ENCODE measurements at places on chromosomes 5 and 9.

DNA sequence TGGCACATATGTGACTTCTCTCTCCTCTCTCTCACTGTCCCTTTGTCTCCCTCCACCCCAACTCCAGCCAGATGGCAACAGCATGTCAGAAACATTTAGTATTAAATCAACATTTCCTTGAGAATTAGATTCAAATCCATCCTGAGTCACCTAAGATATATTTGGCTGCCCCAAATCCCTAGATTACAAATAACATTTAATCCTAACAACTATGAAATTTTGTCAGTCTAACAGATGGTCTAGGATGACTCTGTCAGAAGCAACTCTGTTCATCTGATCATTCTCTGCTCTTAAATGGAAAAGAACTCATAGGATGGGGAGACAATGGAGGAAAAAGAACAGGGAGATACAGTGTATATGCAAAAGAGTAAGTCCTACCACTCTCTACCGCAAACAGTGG is 201.2 kb downstream of the TSSK1B start:
- DNase-seq = no peak
- no peak overlapping the region for H3K27ac ChIP-seq
- no peaks in the 10 kb centered on the region for H3K36me3 ChIP-seq
- H3K4me3 ChIP-seq = no peak overlapping the region
- H3K27me3 ChIP-seq = no peaks in the 10 kb centered on the region

DNA sequence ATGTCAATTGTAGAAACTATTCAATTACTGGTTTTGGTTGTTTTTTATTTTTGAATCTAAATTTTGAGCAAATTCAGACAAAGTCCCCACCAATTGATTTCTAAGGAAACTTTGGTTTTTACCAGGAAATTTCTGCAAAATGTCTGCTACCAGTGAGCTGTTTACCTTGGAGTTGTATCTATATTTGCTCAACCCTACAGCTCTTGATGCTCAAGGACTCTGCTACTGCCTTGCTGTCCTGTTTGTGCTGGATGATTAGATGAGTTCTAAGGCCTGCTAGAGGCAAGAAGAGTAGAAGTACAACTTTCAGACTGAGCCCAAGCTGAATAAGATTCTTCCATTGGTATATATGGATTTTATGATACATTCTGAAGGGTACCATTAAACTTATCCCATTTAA is 42.6 kb upstream of the KIF2A start:
- H3K36me3 ChIP-seq = no peaks in the 10 kb centered on the region
- no peak overlapping the region for H3K4me3 ChIP-seq

DNA sequence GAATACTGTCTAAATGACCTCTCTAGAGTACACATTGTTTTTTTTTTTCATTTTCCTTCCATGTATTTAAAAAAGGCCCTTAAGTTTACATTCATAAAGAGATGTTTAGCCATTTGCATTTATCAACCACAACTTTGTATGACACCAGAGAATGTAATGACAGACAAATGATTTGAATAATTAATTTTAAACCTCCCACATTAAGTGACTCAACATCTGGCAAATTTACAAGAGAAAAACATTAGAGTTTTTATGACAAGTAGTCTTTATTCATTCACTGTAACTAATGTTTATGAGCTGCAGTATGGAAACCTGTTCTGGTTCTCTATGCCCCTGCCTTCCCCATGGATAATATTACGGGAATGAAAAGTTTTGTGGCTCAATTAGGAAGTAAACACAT is 1093.8 kb upstream of the CDH9 start:
- no peaks in the 10 kb centered on the region for H3K27me3 ChIP-seq
- DNase-seq = no peak
- H3K4me3 ChIP-seq = no peak overlapping the region
- H3K36me3 ChIP-seq = no peaks in the 10 kb centered on the region
- H3K4me1 ChIP-seq = no peaks in the 10 kb centered on the region

- H3K27me3 ChIP-seq = no peaks in the 10 kb centered on the region
- no peak overlapping the region for H3K4me3 ChIP-seq
- peaks cover 33% of the 10 kb centered on the region for H3K4me1 ChIP-seq
- H3K27ac ChIP-seq = peak overlapping the region; percentile 89
Observed at GRCh38 chr5:136035837-136036236, 7.0 kb downstream of the TGFBI start.

- H3K27ac ChIP-seq = no peak overlapping the region
- H3K36me3 ChIP-seq = peaks cover 41% of the 10 kb centered on the region
- H3K27me3 ChIP-seq = no peaks in the 10 kb centered on the region
- no peak for DNase-seq
- no peak overlapping the region for H3K4me3 ChIP-seq
Observed at GRCh38 chr9:4861736-4862451, 69.2 kb downstream of the RCL1 start.

DNA sequence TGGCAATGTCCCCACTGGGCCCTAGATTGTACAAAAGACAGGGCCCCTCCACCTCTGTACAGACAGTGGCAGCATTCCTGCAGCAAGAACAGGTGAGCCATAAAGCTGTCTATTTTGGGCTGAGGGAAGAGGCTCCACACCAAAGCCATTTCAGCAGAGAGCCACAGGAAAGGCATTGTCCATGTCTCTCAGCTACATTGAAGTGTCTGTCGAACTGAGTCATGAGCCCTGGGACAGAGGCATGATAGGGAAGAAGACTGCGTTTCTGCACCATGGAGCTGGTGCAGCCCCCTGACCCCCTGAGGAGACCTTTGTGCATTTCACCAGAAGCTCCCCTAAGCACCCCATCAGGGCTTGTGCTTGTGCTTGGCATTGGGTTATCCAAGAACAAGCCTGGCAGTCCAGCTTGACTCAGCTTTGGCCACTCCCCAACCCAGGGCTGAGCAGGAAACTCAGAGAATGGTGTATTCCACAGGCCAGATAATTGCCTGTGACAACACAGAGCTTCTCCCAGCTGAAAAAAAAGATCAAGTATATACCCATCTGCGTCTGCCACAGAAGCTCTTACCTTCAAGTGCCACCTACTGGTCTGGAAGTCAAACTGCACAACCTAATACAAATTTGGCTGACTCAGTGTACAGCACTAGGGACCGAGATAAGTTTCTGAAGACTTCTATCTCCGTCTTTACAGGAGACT is 5.9 kb upstream of the FRMD3 start:
- H3K4me1 ChIP-seq = no peaks in the 10 kb centered on the region
- H3K27ac ChIP-seq = no peak overlapping the region
- no peaks in the 10 kb centered on the region for H3K36me3 ChIP-seq
- H3K4me3 ChIP-seq = no peak overlapping the region

DNA sequence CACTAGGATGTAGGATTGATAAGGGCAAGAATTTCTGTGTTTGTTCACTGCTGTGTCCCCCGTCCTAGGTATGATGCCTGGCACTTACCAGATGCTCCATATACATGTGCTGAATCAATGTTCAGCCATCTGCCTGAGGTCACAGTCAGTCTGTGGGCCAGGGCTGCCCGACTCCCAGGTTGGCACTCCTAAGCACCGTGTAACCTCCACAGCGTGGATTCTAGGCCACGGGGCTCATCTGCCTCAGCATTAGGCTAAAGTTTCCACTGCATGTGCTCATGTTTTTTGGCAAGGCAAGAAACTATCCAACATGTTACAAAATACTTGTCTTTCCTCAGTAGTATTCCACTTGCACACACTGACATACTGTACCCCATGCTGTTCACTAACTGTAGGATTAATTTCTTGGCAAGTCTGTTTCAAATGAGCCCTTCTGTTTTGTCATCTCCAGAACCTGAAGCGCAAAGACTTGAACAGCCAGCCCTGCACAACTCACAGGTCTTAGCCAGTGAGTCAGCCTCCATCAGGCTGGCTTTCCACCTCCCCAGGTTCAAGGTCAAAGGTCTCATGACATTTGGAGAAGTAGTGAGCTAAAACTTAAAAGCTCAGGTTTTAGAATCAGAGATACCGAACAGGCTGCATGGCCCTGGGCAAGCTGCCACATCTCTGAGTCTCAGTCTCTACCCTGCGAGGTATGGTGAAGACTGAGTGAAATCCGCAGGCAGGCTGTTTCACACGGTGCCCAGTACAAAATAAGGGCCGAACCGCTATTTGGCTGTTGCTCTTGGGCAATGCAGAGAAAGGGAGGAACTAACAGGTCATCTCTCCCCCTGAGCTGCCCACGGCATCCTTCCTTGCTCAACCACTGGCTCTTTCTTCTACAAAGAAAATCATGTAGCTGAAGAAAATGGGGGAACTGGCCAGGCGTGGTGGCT is 7.2 kb downstream of the TOR1A start:
- no peak for DNase-seq
- peaks cover 83% of the 10 kb centered on the region for H3K36me3 ChIP-seq
- H3K27ac ChIP-seq = no peak overlapping the region
- H3K4me3 ChIP-seq = no peak overlapping the region
- no peaks in the 10 kb centered on the region for H3K27me3 ChIP-seq

GRCh38 chr9:27176971-27177370 is 67.9 kb downstream of the TEK start:
- H3K27me3 ChIP-seq = no peaks in the 10 kb centered on the region
- no peak overlapping the region for H3K4me3 ChIP-seq
- H3K36me3 ChIP-seq = no peaks in the 10 kb centered on the region
- no peaks in the 10 kb centered on the region for H3K4me1 ChIP-seq

- no peaks in the 10 kb centered on the region for H3K36me3 ChIP-seq
- H3K27ac ChIP-seq = no peak overlapping the region
- DNase-seq = no peak
- no peaks in the 10 kb centered on the region for H3K27me3 ChIP-seq
- H3K4me3 ChIP-seq = no peak overlapping the region
Observed at GRCh38 chr5:149745212-149745942, 15.3 kb downstream of the PPARGC1B start.

- no peak overlapping the region for H3K4me3 ChIP-seq
- no peaks in the 10 kb centered on the region for H3K27me3 ChIP-seq
- no peak overlapping the region for H3K27ac ChIP-seq
- DNase-seq = no peak
- no peaks in the 10 kb centered on the region for H3K36me3 ChIP-seq
- no peaks in the 10 kb centered on the region for H3K4me1 ChIP-seq
Observed at GRCh38 chr5:111517853-111518501, 5.6 kb upstream of the STARD4 start.

DNA sequence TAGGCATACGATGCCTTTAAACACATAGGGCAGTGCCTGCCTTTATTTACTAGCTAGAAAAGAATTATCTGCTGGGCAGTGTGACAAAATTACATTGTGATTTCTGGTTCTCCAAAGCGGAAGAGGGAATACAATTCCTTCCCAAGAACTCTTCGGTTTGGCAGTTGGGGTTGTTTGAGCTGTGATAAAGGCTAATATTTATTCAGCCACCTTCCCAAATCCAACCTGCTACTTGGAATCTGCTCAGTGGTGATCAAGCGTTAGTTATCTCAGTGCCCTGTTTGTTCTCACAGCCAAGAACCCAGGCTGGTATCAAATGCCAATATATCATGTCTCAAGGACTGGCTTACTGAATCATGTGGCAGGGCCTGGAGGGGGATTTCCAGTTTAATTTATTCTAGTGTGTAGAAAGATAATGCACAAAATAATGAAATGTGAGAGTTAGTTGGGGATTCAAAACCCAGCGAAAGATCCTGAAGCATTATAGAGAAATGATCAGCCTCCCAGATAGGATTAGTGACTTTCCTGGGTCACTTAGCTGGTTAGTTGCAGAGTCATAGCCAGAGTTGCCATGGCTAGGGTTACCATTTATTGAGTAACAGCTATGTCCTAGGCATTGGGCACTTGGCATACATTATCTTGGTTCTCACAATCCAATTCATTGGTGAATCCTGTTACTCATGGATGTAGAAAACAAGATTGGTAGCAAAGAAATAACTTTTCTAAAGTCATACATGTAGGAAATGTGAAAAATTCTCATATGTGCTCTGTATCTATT is 457.0 kb upstream of the KLF4 start:
- H3K36me3 ChIP-seq = no peaks in the 10 kb centered on the region
- peaks cover 2% of the 10 kb centered on the region for H3K4me1 ChIP-seq
- H3K27me3 ChIP-seq = no peaks in the 10 kb centered on the region

DNA sequence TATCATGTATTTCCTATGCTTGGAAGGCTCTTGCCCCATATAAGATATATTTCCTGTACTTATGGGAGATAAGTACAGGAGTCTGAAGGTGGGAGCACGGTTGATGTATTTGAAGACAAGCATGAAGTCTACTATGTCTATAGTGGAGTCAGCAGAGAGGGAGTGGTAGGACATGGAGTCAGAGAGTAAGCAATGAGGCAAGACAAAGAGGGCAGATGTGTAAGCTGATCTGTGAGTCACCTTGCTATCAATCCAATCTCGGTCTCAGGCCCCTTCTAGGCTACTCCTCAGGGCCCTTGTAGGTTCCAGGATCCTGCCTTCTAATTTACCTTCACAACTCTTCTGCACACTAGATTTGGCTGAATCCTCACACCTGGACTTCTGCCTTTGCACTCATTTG is 105.5 kb downstream of the MACIR start:
- H3K4me3 ChIP-seq = no peak overlapping the region
- H3K27me3 ChIP-seq = no peaks in the 10 kb centered on the region
- DNase-seq = peak; percentile 18
- no peaks in the 10 kb centered on the region for H3K4me1 ChIP-seq

DNA sequence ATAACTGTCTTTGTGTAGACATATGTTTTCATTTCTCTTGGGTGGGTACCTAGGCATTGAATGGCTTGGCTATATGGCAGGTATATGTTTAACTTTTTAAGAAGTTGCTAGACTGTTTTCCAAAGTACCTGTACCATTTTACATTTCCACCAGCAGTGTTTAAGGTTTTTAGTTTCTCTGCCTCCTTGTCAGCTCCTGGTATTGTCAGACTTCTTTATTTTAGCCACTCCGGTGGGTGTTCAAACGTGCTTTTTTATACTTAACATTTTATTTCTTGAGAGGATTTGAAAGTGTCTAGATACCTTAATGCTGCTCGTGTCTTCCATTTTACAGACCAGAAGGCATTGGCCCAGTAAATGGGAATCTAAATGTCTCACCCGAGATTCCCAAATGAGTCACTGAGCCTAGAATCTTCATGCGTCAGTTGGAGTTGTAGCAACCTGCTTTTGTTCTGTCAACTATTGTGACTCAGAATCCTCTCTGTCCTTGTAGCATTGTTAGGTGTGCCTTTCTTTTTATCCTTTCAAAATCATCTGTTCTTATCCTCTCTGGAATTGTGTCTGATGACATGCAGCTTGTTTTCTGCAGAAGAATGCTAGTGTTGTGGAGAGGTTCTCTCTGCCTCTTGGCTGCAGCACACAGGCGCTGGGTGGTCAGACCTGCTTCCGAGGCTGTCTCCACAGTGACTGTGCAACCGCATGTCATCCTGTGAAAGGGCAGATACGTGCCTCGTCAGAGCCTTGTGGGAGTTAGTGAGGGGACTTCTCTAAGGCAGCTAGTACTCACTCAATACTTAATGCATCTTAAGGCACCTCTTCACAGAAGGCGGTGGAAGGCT is 291.8 kb downstream of the AOPEP start:
- H3K4me3 ChIP-seq = no peak overlapping the region
- H3K36me3 ChIP-seq = peaks cover 58% of the 10 kb centered on the region
- peak; percentile 93 for DNase-seq
- H3K4me1 ChIP-seq = peaks cover 20% of the 10 kb centered on the region
- H3K27me3 ChIP-seq = no peaks in the 10 kb centered on the region

GRCh38 chr9:130034570-130034969 is 8.4 kb downstream of the FNBP1 start:
- no peak overlapping the region for H3K27ac ChIP-seq
- no peaks in the 10 kb centered on the region for H3K36me3 ChIP-seq
- peaks cover 4% of the 10 kb centered on the region for H3K4me1 ChIP-seq
- DNase-seq = peak; percentile 78
- H3K27me3 ChIP-seq = no peaks in the 10 kb centered on the region

All from mesenchymal stem cell (in vitro differentiated cells and primary cell).